ENCODE measurements at places on chromosomes 16 and 17.

GRCh38 chr17:78885956-78886355 is 17.0 kb downstream of the CEP295NL start:
- DNase-seq, result no peak

DNA sequence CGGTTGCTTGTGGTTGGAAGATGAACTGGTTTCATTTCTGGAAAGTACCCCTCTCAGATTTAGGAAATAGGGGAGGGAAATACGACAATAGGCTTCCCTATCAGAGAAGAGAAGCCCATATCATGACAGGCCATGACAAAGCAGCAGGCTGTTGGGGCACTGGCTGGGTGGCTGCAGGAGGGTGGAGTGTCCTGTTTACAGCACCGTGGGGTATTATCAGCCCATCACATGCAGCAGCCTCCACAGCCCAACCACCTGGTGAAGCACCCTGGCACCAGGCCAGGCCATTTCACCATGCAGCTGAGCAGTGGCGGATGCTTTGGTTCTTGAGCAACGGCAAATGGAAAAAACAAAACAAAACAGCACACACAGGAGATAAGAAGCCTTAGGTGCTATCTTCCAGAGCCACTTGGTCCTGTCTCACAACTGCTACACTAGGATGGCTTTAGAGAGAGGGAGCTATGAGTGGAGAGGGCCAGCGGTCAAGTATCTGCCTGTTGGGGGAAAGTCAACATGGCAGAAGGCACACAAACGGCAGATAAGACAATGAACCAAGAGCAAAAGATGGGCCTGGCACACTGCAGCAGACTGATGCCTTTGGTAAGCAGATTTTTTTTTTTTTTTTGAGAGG is 24.2 kb downstream of the FAM117A start:
- no peak for DNase-seq

GRCh38 chr16:83954577-83955016 is 1.6 kb downstream of the OSGIN1 start:
- DNase-seq, result peak; percentile 48

- no peak for DNase-seq
These were observed 4.9 kb downstream of the SOX9 start for GRCh38 chr17:72125742-72126141.

DNA sequence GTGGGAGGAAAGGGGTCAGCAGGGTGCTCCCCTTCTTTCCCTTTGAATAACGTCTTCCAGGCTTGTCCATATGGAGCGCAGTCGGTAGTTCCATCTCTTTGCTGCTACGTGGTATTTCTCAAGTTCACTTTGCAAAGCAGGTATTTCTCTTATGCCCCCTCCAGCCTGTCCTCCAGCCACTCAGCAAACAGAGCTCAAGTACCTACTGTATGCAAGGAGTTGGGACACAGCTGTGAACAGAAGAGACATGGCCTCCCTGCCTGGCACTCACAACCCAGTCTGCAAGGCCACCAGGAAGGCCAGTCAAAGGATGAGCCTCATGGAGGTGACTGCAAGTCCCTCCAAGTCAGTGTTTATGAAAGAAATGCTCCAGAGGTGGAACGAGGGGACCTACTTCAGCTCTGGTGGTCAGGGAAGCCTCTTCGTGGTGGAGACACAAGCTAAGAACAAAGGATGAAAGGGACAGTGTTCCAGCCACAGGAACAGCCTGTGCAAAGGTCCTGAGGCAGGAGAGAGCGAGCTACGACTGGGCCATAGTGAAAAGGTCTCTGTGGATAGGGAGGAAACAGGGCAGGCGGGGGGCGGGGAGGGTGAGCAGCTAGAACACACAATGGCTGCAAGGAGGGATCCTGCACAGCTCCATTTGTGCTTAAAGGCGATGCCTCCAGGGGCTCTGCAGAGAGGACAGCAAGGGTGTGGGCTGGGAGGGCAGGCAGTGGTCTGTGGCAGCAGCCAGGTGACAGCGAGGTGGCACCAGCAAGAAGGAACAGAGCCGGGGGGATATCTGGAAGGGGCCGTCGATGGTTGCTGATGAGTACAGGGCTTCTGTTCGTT is 32.6 kb downstream of the PPL start:
- DNase-seq, result no peak

- peak; percentile 15 for DNase-seq
These were observed 1.0 kb downstream of the CSNK2A2 start for GRCh38 chr16:58196898-58197313.

GRCh38 chr17:68455901-68456338 is 1.4 kb downstream of the WIPI1 start:
- no peak for DNase-seq

DNA sequence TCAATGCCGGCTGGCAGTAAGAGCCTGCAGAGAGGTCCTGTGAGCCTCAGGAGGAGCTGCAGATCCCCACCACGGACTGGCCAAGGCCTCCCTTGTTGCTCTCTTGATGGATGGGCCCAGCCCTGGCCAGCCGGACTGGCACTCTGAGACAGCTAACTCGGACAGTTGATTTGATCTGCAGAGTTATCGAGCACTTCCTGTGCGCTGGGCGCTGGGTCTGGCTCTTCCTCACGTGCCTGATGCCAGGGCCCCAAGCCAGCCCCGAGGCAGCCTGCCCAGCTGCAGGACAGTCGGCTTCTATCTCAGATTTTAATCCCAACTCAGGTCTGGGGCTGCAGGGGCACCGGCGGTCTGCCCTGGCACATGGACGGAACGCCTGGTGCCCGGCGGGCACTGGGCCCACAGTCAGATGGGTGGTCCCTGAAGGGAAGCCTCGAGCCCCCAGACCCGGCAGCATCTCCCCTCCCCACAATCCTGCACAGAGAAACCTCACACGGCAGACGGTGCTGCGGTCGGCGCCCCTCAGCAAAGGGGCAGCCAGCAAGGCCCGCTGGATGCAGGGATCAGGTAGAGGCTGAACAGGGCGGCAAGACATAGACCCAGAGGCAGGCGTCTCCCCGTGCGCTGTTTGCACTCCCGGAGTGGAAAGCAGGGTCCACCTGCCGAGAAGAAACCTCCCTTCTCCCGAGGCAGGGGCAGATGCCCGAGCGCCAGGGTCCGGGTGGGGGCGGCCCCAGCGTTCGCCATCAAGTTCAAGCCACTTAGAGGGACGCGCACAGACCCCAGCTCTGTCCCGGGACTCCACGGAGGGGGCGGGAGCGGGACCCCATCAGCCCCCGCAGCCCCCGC is 34.0 kb downstream of the TIMM22 start:
- DNase-seq, result peak; percentile 63

GRCh38 chr16:9422762-9423513 is 331.5 kb downstream of the HAPSTR1 start:
- no peak for DNase-seq

DNA sequence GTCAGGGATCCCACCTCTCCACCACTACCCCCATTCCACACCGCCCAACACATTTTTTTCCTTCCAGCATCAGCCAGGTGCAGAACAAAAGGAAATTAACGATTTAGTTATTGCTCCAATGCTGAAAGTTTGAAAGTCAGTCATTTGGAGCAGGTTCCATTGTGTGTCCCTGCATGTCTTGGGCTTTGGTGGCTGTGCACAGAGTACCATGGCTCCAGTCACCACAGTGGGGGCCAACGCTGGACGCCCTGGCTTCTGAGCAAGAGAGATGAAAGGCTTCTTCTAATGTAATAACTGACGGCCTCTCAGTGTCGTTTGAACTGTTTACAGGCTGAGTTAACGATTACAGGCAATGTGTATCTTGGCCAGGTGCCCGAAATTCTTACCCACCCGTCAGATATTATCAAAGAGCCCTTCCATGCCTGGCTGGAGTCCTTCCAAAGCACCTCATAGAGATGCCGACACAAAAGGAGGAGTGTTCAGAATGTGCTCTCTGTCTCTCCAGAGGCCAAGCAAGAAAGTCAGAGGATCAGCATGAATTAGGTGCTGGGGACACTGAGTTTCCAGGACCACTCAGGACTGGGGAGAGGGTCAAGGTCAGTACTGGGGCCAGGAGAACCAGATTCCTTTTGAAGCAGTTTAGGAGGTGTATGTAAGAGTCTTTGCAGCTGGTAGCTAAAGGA is 25.9 kb downstream of the RNF43 start:
- DNase-seq, result no peak

DNA sequence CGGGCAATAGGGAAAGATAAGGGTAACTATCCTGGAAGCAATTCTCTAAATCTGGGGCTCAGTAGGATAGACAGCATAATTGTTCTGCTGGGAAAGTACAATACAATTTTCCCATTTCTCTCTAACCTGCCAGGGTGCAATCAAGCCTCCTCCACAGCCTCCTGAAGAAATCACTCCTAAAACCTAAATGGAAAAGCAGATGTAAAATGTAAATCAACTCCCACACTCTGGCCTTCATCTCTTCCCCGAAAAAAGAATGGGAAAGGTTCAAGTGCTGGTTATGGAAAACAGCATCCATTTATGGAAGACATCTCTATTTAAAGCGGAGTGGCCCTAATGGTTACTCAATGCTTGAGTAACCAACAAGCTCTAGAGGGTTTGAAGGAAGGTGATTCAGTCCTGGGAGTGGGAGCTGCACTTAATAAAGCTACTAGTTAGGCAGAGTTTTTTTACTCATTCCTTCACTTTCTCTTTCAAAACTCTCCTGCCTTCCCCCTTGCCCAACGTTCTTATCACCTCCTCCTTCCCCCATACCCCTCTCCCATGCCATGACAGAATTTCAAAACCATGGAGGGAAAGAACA is 5.1 kb downstream of the MMD start:
- DNase-seq, result no peak

- DNase-seq, result no peak
These were observed 2.1 kb downstream of the FOXN1 start for GRCh38 chr17:28508211-28508724.

GRCh38 chr16:50505714-50506542 is 42.3 kb upstream of the NKD1 start:
- DNase-seq, result peak; percentile 46

- no peak for DNase-seq
These were observed 29.6 kb downstream of the NGFR start for GRCh38 chr17:49524473-49525359.

- no peak for DNase-seq
These were observed 323.8 kb upstream of the TNRC6C start for GRCh38 chr17:77634710-77635109.

- peak; percentile 40 for DNase-seq
These were observed 134.2 kb downstream of the MGAT5B start for GRCh38 chr17:77002103-77003045.

DNA sequence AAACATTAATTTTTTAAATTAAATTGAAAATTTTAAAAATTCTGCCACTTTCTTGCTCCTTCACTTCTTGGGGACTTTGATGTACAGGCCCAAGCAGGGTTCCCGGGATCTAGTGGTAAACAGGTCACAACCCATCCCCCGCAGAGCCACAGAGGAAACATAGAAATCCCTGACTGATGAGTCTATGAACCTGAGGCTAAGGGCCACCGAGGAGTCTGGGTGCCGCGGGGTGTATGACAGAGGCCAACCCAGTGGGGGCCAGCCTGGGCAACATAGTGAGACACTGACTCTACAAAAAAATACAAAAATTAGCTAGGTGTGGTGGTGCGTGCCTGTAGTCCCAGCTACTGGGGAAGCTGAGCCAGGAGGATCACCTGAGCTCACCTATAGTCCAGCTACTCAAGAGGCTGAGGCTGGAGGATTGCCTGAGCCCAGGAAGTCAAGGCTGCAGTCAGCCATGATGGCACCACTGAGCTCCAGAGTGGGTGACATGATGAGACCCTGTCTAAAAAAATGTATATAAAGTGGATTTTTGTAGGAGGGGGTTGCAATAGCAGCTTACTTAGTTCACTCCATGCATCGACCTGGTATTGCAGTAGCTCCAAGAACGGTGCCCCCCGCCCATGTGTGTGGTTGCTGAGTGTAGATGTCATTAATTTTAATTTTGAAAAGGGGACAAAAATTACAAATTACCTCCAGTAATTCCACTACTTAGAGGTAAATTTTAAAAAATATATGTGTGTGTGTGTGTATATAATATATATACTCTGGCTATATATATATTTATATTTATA is 9.2 kb upstream of the FLYWCH1 start:
- DNase-seq, result peak; percentile 46

- DNase-seq, result no peak
These were observed 97.8 kb downstream of the NXN start for GRCh38 chr17:881778-882177.

- DNase-seq, result no peak
These were observed 314.0 kb upstream of the KCNJ16 start for GRCh38 chr17:69761011-69761410.

DNA sequence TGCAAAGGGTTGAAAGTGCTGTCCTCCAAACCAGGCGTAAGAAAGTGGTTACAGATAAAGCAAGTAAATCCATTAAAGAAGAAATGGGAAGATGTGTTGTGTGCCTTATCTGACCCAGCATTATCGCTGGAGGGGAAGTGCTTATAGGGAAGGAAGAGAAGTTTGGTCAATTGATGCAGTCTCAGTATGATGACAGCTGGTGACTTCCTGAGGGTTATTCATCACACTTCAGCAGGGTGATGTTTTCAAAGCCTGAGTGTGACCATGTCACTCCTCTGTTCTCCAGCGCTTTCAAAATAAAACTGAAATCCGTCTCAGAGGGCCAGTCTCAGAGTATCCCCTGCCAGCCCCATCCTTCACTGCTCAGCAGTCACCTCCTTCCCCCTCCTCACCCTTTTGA is 505.4 kb upstream of the RBFOX1 start:
- DNase-seq, result no peak

- DNase-seq, result no peak
These were observed 33.8 kb upstream of the SALL1 start for GRCh38 chr16:51184702-51185433.

DNA sequence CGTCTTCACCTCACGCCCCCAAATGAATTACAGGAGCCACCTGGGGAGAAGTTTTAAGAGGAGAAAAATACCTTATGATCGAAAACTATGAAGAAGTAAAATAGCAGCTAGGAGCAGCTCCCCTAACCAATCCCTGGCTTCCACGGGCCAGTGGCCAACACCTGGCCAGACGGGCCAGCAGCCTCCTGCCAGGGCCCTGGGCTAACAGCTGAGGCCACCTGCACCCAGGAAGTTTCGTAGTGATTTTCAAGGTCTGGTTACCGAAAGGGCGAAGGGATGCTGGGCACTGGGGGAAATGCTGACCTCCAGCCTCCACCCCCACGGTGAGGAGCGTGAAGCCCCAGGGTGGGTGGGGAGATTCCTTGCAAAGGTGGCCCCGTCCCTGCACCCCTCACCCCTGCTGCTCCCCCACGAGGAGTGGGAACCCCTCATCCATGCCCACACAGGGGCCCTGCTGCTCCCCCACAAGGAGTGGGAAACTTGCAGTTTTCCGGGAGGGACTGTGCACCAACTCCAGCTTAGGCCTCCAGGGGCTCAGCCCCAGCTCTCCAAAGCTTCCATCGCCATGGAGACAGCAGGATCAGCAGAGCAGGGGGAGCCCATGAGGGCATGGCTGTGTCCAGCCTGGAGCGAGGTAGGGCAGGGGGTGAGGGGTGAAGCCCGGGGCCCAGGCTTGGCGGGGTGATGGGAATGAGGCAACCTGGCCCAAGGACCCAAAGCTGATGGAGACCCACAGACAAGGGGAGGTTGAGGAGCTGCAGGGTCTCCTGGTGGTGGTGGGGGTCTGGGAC is 31.9 kb upstream of the ACSF3 start:
- DNase-seq, result no peak

Data from GM23338 (cell line).